CD4-positive, alpha-beta T cell treated with Interleukin-17A for 1 hour (primary cell): ENCODE measurements at places on chromosomes 7 and 10.
A peak's percentile ranks its signal among the peaks of the same experiment; 100 is the strongest.

GRCh38 chr7:147279964-147280374, 1163.4 kb downstream of the CNTNAP2 start:
- no peak for DNase-seq

- DNase-seq: no peak
Observed at GRCh38 chr7:151161757-151162156, 5.7 kb downstream of the GBX1 start.

DNA sequence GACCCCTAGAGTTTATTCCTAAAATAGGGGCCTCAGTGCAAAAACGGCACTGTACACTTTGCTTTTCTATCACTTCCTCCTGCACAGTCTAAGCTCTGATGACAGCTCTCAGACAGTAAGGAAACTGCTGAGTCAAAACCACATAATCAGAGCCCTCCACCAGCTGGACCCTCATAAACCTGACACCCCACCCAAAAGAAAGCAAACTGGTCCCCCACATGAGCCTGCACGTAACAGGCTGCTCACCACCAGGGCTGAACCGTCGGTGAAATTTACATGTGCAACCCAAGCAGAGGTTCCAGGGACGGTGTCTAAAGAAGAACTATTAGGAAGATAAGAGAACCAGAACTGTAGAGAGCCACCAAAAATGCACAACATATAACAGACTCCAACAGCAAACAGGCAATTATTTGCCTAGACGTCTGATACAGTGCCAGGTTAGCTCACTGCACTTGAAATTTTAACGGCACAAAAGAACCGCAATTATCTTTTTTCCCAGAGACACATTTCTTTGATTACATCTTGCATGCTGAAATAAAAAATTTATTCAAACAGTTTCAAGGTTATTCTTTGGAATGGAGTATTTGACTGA, 19.6 kb downstream of the SGMS1 start:
- DNase-seq: peak; percentile 10

DNA sequence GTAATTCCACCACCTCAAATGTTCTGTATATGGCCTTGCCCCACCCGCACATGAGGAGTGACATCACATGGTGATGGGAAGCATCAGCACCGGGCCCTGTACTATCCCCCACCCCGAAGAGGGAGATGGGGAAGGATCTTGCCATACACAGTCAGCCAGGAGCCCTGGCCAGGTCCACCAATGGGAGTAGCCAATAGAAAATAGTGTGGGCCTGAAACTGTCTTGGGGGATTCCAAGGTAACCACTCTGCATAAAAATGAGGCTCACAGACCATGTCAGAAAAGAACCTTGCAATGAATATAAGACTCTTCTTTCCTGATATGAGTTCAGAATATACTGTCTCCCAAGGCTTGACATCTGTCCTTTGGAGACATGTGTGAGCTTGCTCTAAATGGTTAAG, 51.1 kb downstream of the ADRB1 start:
- no peak for DNase-seq

DNA sequence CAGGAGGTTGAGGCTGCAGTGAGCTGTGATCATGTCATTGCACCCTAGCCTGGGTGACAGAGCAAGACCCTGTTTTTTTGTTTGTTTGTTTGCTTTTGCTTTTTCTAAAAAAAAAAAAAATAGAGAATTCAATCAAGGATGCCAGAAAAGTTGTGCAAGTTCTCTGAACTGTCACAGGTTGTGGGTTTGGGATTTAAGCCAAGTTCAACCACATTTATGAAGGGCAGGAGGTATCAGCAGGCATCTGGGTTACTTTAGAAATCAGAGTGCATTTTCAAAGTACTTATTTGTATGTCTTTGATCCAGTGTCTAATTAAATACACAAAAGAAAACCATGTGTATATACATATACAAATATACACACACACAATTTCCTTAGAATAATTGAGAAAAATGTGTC, 151.2 kb upstream of the MINDY3 start:
- DNase-seq: no peak
